SK-N-DZ (cell line): ENCODE measurements at places on chromosomes 1 and 21.
A peak's percentile ranks its signal among the peaks of the same experiment; 100 is the strongest.

- DNase-seq = no peak
These were observed 67.7 kb upstream of the GCLM start for GRCh38 chr1:93976711-93977597.

GRCh38 chr1:234726359-234726943 is 116.5 kb upstream of the IRF2BP2 start:
- peak; percentile 49 for DNase-seq

- no peak for DNase-seq
These were observed 221.8 kb downstream of the CENPF start for GRCh38 chr1:214824763-214825162.

DNA sequence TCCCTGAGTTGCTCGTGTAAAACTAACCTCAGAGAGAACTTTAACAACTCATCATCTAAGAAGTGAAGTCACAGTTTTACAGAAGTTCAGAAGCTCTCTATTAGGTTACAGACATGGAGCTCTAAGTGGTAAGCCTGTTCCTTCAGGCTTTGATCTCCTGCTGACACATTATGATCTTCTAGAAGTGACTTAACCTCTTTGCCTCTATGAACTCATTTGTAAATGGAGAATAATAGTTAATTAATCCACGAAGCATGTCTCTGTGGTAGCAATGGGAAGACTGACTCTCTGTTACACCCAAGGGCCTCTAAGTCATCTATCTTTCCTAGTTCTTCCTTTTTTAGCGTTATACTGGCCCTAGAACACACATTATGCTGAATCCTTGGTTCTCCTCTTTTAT is 157.9 kb upstream of the NRIP1 start:
- DNase-seq = no peak

DNA sequence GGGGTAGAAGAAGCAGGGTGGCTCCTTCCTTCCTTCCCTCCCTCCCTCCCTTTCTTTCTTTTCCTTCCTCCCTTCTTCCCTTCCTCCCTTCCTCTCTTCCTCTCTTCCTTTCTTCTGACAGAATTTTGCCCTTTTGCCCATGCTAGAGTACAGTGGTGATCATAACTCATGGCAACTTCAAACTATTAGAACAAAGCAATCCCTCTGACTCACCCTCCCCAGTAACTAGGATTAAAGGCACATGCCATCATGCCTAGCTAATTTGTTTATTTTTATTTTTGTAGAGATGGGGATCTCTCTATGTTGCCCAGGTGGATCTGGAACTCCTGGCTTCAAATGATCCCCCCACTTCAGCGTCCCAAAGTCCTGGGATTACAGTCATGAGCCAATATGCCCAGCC is 10.0 kb upstream of the RPE65 start:
- no peak for DNase-seq

- no peak for DNase-seq
These were observed 175.4 kb downstream of the TRABD2B start for GRCh38 chr1:47821760-47822159.

GRCh38 chr21:44360159-44360558 is 6.7 kb downstream of the TRPM2 start:
- DNase-seq = no peak

DNA sequence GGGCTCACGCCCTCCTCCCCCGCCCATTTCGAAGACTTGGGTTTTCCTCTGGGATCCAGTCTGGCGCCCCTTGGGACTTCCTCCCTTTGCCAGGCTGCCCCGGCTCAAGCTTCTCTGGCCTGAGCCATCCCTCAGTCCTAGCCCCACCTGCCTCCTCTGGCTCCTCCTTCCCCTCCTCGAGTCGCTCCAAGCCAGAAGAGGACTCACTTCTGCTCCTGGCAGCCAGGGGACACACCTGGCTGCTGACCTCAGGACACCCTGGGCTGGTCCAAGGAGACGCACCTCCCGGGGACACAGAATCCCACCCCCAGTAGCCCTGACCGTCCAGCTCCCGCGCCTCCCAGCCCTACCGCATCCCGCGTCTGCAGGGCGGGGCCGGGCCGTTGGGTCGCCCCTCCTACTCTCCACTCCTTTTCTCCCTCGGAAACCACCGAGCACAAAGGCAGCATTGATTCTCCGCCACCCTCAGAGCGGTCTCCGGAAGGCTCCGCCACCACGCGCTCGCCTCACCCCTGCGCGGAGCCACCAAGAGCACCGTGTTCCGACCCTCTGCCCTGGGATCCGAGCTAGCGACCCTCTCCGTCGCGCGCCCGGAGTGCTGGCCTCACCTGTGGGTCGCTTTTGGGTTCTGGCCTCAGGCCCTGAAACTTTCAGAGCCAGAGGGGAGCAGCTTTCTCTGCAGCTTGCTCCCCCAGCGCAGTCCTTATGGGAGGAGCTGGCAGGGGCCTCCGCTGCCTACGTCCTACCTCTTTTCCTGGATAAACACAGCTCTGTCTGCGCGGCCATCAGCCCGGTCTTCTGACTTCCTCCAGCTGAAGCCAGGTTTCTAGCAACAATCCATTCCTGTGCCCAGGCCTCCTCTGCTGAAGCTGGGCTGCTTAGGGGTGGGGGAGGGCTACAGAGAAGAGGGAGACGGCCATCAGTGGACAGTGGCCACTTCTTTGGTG is at the start of gene C2CD4D:
C2CD4D (minus strand) TSS at position 364 of the 947 bp plus-strand sequence. CDS start 831 bp downstream, outside the sequence.
- no peak for DNase-seq

DNA sequence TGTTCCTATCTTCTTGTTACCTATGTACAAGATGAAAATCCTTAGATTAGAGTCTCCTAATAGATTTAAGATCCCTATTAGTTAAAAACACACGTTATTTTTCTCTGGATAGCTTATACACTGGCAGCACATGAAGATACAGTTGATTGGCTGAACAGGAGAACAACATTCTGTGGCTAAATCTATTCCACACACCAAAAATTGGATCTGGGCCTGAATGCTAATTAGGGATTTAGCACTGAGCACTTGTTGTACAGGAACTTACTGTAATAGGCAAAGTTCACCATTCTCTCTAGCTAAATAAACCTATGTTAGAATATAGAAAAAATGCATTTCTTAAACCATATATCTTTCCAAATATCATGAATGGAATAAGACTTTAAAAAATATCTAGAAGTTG is 117.1 kb upstream of the PTGFR start:
- DNase-seq = no peak

DNA sequence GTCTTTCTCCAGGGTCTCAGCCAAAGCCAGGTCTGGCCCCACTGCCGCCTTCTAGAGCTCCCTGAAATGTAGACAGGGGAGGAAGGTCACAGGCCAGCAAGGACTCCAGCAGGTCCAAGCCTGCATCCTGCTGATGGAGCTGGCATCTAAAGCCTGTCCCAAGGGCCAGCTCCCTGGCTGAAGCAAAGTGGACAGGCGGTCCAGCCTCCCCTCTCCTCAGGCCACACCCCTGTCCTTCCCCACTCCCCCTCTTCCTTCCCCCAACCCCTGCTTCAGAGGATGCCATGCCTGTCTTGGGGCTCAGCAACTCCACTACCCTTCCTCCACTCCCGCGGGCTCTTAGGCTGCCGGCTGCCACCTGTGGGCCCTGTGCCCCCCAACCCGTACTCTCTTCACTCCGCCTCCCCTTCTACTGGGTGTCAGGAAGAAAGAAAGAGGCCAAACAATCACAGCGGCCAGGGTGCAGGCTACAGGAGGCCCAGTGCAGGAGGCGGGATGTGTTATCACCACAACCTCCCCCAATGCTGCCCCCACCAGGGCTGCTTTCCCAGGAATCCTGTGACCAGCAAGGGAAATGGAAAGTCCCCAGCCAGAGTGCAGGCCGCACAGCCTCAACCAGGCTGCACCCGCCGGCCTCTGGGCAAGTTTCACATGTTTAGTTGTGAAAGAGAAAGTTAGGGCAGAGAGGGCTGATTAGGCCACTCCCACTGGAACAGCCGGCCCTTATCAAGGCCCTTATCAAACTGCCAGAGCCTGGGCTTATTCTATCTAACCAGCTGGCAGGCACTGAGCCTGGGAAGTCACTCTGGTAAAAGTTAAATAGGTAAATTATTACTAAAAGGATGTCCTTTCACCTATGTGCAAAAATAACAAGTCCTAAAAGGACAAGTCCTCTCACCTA is 34.1 kb downstream of the ACOT7 start:
- DNase-seq = peak; percentile 41

DNA sequence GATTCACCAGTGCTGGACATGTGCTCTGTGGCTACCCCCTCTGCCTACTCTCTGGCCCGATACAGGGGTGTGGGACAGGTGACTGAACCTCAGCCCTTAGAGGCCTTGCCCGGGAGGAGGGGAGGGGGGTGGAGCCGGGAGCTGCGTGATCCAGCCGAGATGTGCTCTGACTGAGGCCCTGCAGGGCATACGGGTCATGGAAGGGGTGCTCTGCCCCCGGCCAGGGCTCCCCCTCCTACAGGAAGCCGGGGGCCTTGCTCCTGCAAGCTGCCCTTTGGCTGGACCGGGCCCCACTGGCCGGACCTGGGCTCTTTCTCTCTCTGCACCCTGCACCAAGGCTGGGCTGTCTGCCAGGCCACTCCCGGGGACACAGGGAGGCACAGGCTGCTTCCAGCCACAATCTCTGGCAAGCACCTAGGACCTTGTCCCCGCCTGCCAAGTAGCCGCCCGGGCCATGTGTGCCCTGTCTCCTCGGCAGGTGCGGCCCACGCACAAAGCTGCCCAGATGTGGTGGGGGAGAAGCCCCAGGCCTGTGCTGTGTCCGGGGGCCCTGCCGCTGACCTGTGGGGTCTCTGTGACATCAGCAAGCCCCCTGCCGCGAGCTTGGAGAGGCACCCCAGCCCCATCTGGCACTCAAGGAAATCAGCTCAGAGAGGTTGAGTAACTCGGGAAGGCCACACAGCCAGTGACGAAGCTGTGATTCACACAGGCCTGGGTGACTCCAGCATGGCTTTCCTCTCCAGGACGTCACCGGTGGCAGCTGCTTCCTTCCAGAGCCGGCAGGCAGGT is 1.5 kb downstream of the SCNN1D start:
- DNase-seq = no peak

GRCh38 chr21:42683371-42684108 is 30.1 kb downstream of the PDE9A start:
- DNase-seq = no peak

DNA sequence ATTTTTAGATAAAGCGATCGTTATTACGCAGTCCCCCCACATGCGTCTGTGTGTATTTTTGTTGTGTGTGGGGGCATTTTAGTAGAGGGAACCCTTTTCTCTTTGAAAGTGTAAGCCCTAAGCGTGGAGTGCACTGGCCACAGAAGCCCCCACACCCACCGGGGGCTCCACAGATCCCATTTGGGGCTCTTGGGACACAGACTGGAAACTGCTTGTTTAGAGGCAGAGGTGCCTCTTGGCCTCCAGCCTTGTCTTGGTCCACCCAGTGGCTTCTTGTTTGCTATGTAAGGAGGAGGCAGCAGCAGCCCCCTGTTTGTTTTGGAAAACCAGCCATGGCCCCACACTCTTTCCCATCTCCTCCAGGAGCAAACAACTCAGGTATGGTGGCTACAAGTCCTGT is 42.8 kb downstream of the SLC37A1 start:
- DNase-seq = no peak

DNA sequence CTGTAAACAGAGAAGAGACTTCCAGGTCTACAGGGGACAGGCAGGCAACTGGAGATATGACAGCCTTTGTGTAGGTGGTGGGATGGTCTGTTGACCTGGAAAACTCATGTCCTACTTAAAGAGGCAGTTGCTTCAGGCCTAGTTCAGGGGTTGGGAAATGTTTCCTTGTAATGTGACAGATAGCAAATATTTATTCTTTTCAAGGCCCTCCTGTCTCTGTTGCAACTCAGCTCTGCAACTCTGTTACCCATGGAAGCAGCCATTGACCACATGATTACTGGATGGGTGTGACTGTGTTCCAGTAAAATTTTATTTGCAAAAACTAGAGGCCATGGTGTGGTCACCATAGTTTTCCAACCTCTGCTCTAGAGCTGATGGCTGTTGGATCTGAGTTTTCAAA is 341.9 kb downstream of the PTBP2 start:
- no peak for DNase-seq

- no peak for DNase-seq
These were observed 201.3 kb downstream of the SLC45A1 start for GRCh38 chr1:8519167-8519566.

- no peak for DNase-seq
These were observed 10.9 kb upstream of the RWDD3 start for GRCh38 chr1:95223110-95223509.

GRCh38 chr1:34896612-34897011 is 32.8 kb downstream of the DLGAP3 start:
- DNase-seq = no peak

DNA sequence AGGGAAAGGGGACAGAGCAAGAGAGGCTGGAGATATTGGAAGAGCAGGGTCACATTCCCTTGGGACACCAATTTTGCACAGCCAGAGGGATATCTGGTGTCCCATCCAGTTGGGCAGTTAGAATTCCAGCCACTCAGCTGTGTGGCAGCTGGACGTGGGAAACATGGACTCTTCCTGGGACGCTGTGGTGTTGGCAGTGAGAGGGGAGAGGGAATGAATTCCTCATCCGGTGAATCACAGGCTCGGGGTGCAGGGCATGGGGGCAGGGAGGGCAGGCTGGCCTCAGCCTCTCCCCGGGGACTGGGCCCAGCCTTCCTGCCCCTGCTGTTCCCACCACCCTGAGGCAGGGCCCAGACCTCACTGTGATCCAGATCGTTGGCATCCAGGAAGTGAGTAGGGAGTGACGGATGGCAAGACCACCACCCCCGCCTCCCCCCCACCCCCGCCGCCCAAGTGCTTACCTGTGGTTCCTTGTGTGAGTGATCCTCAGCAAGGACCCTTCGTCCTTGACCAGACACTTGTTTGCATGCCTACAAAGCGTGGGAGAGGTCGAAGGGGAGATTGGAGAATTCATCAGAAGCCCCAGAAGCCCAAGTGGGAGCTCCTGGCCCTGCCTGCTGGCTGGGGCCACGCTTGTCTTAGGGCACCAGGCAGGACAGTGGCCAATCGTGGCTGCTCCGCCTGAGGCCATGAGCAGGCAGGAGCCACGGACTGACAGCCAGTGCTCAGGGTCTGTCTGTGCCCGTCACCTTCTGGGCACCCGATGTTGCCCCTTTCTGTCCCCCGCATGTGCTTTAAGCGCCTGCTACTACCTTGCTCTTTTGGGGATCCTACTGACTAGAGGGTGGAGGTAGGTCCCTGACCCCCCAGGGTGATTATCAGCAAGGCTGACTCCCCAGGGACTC is 8.7 kb downstream of the WNT3A start:
- DNase-seq = no peak

DNA sequence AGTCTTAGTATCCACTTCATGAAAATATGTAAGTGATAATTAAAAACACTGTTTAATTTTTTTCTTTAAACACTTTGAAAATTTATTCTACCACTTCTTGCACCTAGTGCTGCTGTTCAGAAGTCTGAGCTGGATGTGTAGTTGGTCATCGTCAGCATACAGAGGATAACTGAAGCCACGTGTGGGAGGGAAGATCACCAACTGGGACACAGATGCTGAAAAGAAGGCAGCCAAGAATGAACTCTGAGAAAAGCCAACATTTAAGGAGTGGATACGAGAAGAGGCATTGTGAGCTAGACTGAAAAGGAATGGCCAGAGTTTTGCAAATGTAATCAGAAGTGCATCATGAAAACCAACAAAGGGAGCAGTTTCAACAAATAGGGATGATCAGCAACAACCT is 24.6 kb upstream of the CLCA4 start:
- DNase-seq = no peak
